Heart left ventricle (tissue), 16 donors: ENCODE measurements at places on chromosomes 11 and 22. TPM values are rescaled to one million over a fixed set of nuclear protein-coding genes. Genes with fewer than 3 reads are reported as not detected.

DNA sequence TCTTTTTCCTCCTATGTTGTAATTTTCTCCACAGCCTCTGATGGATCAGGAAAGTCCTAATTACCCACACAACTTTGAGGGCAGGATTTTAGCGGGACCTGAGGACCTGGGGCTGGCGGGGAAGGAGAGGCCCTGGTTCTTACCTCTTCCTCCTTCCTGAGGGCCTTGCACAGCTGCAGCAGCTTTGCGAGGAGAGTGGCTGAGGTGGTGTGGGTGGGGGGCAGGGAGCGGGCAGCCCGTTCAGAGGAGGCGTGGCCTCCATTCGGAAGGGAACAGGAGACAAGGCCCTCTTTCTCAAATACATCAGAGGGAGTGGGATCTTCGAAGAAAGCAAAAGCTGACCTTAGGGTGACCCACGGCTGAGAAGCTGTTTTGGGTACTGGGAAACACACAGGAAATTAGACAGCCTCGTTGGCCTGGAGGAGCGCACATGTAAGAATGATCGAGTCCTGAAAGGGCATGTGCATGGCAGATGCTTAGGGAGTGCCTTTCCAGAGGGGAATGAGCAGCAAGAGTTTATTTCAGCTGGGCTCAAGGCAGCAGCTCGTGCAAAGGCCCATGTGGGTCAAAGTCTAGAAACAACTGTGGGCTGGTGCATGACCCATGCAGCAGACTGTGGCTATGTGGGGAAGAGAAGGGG lies 76.6 kb upstream of the NARS2 start:
- DNase-seq, result no peak

DNA sequence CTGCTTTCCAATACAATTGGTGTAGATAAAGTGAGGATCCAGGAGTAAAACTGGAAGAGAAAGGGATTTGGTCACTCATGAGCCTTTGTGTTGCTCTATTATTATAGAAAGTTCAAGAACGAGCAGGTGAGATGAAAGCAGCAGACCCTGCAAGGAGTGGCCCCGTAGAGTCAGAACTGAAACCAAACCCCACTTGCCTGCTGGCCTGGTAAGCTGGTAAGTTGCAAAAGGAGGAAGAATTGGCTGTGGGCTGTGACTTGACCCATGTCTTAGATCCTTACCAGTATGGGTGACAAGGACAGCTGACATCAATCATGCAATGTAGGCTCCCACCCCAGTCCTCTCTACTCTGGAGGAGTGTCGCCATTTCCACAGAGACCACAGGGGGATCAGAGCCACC lies 201.3 kb downstream of the OPCML start:
- no peak for DNase-seq

DNA sequence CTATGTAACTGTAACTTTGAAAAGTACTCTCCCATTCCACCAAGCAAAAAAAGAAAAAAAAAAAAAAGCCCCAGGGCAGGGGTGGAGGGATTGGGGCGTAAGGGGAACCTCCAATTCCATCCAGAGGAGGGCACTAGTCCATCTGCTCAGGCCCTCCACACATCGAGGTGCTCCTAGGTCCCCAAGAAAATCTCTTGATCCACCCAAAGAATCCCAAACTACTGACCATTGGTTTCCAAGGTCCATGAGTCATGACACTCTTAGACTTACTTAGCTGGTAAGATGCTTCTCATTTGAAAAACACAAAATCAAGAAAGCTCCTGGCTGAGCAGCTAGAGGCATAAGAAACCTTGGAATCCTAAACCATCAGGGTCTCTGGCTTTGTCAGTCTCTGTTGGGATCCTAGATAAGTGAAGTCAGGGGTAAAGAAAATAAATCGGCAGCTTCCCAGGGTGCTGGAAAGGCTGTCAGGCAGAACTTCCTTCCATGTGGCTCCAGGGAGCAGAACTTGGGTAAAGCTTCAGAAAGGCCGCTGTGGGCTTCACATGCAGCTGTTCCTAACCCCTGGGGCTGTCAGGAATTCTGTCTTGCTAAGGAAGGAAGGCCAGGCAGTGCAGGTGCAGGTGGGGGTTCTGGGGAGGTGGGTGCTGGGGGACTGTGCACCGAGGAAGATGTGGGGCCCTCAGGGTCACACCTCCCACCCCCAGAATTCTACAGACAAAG lies 49.4 kb upstream of the ADA2 start:
- no peak for DNase-seq

DNA sequence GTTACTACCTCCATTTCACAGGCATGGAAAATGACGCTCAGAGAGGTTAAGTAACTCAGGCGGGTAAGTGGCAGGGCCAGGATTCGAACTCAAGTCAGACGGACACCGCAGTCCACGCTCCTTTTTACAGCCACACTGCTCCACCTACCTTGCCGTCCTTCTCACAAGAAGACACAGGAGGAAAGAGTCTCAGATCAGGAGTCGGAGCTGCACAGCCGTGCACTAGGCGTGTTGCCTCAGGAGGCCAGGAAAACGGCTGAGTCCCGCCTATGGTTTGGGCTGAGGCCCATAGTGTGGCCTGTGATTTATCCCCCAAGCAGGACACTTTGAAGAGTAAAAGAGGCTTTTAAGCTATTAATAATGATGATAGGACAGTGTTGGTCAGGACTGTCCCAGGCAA lies 44.7 kb upstream of the CD5 start:
- no peak for DNase-seq

- DNase-seq, result no peak
These were observed 71.2 kb upstream of the B3GAT1 start for GRCh38 chr11:134483291-134483690.

DNA sequence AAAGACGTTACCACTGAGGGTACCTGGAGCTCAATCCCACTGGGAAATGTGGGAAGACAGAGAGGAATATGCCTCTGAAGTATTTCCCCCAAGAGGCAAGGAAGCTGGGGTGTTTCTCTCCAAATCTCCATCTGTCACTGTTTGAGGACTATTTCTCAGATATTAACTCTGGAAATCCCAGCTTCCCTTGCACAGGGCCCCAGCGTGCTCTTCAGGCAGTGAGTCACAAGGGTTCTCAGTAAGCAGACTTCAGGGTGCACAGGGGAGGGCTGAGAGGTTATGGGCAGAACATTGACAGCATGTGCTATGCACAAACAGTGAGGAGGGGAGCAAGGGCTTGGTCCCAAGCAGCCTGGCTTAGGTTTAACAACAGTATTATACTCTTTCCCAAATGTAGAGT lies 60.9 kb upstream of the EED start:
- DNase-seq, result no peak

DNA sequence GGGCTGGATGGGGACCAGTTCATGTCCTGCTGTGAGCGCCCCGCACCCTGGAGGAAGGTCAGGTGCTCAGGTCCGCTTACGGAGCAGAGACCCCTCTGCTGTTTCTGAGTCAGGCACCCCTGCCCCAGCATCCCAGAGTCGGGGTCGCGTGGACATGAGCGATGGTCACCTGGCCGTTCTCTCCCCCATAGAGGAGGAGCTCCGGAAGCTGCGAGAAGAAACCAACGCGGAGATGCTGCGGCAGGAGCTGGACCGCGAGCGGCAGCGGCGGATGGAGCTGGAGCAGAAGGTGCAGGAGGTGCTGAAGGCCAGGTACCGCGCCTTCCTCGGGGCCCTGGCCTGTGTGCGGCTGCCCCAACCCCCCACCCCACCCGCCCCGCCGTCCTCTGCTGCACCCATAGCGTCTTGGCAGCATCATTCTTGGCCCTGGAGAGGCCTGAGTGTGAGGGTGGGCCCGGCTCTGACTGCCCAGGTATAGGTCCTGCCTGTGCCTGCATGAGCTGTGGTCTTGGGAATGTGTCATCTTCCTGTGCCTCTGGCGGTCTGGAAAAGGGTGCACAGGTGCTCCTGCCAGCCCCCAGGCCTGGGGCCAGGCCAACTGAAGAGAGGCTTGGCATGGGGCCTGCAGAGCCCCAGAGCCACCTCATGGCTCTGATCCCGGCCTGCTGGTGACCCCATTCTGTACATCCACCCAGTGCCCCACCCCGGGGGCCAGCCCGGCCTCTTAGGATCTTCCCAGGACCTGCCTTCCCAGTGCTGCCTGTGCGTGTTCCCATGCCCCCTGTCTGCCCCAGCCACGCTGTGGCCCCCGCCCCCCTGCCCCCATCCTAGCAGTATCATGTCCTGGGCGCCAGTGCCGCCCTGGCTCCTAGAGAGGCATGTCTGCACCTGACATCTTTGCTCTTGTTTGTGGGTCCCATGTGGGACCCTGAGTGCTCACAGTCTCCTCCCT lies 38.1 kb downstream of the GRAMD4 start:
- DNase-seq, result no peak

DNA sequence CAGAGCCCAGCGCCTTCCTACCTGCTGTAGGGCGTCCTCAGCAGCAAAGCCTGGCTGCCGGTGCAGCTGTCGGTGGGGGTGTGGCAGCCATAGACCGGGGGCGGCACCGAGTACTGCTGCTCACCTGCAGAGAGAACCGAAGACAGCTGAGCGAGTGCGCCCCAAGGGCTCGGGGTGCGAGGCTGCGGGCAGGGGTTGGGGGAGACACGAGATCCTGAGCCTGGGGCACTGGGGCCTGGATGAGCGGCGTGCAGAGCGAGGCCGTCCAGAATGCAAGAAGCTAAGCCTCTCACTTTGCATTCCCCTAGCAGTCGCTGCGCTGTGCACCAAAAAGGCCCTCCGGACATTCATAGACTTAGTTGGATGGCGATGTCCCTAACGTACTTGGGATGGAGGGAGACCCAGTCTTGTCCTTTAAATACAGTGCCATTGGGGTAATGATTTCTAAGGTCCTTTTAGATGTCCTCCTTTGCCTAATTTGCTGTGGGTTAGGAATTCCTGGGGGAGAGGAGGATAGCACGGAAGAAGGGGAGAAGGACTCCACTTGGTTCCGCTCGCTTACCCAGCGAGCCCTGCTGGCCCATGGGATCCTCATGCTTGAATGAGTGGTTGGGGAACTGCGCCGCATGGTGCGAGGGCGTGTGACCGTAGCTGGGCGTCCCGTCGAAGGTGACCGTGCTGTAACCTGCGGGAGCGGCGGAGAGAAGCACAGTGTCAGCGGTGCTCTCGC lies 7.2 kb downstream of the WT1 start:
- DNase-seq, result no peak

GRCh38 chr11:64571410-64572091 lies 19.5 kb upstream of the SLC22A12 start:
- no peak for DNase-seq

DNA sequence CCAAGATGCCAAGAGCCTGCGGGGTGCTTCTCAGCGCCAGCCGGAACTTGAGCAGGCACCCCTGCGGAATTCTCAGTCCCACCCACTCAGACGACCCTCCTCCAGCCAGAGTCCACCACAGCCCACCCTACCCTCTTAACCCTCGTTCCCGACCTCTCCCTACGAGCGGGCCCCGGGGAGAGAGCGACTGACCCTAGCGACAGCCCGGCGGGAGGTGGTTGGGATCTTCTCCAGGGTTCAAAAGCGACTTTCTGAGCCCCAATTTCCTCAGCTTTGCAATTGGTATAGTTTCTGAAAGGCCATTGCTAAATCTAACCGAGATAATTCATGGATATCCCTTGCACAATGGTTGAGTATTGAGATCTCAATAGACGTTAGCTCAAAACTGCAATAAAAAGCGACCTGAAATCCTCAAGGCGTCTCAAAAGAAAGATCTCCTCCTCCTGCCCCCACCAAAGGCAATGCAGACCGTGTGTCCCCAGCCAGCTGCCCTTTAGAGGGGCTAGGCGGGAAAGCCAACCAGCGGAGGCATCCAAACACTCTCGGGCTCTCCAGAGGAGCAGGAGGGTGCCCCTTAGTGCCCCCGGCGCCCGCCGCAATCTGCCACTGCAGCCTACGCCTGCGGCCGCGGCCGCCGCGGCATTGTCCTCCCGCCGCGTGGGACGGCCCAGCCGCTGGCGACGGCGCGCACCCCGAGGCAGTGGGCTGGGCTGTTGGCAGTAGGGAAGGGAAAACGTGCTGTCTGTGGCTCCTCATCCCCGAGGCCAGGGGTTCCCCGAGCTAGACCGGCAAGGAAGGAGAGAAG lies 1.5 kb upstream of the SLC6A5 start:
- DNase-seq, result no peak

Gene SMIM35
- not detected for total RNA-seq

Gene FADS2
- total RNA-seq, result 19.2 TPM

Gene CARD10
- total RNA-seq, result 5.2 TPM

Gene KCNK4
- not detected for total RNA-seq
